Sigmoid colon (tissue), 7 donors: ENCODE measurements at places on chromosomes 12 and 14. TPM values are rescaled to one million over a fixed set of nuclear protein-coding genes. Genes with fewer than 3 reads are reported as not detected.

Gene CAPS2
- 17.8 TPM for total RNA-seq

Gene ASB2
- total RNA-seq: 117 TPM

Gene CABP1
- total RNA-seq: 1.8 TPM

Gene KCNK10
- total RNA-seq: 0.14 TPM

Gene RND1
- 5.2 TPM for total RNA-seq

Gene SDR9C7
- not detected for total RNA-seq

Gene UNC79
- 1.1 TPM for total RNA-seq

GRCh38 chr12:16913832-16914490 lies 308.0 kb upstream of the LMO3 start:
- H3K4me3 ChIP-seq: no peak overlapping the region
- H3K36me3 ChIP-seq: no peaks in the 10 kb centered on the region
- H3K27me3 ChIP-seq: no peaks in the 10 kb centered on the region
- DNase-seq: no peak
- H3K4me1 ChIP-seq: no peaks in the 10 kb centered on the region
- no peak overlapping the region for H3K27ac ChIP-seq

DNA sequence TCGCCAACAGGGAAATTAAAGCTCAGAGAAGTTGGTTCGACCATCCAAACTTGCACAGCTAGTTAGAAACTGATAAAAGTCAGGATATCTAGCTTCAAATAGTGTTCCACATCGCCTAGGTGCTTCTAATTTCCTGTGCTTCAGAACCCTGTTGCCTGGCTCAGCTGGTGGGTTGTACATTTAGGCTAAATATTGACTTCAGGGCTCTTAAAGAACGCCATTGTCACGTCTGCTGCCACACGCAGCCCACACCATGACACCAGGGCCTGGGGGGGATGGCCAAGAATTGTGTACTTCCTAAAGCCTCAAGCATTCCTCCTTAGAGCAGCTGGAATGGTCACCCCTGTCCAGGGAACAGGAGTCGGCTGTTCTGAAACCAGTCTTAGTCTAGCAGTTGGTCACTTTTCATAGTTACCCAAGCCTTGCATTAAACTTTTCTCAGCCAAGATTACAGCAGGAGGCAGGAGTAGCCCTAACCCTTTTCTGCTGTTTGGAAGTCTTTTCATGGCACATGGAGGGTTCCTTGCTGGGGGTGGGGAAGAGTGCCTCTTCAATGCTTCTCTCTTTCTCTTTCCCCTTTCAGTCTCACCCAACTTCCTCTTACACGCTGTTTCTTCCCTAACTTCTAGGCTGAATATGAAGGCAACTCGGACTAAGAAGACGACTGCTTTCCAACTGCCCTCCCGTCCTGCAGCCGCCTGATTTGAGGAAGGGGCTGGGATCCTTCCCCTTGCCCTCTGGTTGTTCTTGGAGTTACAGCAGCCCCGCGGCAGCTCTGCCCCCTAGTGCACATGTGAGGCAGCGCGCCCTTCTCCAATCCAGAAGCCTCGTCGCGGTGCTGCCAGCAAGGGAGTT lies 17.1 kb downstream of the FOS start:
- no peaks in the 10 kb centered on the region for H3K36me3 ChIP-seq
- H3K4me3 ChIP-seq: peak overlapping the region; percentile 55
- H3K27ac ChIP-seq: peak overlapping the region; percentile 95
- H3K4me1 ChIP-seq: peaks cover 31% of the 10 kb centered on the region
- peak; percentile 93 for DNase-seq
- no peaks in the 10 kb centered on the region for H3K27me3 ChIP-seq

- H3K4me1 ChIP-seq: no peaks in the 10 kb centered on the region
- peak; percentile 26 for DNase-seq
- no peak overlapping the region for H3K4me3 ChIP-seq
- no peak overlapping the region for H3K27ac ChIP-seq
- no peaks in the 10 kb centered on the region for H3K36me3 ChIP-seq
Observed at GRCh38 chr14:89454996-89455395, 38.0 kb upstream of the FOXN3 start.

DNA sequence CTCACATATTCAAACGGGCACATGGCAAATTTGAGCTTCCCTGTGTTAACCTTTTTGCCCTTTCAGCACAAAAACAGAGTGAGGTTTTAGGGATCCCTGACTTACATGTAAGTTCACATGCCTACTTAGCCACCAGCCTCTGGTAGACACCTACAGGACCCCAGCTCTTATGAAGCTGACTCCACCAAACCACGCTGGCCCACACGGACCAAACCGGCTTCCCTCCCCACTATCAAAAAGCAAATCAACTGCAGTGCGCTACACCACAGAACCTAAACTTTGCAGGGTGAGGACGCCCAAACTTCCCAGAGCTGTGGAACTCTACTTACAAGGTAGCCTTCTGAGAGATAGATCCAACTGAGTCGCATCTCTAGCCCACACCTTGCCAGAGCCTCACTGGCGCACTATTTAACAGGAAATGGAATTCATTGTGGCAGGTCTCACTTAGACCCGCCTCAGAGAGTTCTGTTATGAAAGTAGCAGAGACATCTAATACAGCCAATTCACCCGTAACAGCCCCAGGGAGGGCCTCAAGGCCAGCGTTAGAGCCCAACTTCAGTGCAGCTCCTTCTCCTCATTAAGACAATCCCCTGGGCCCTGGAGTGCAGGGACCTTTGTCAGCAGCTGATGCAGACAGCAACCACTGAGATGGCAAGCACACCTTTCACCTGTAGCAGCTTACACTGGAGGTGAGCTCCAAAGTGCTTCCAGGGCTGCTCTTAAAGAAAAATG lies 49.2 kb downstream of the SH2B3 start:
- no peak overlapping the region for H3K27ac ChIP-seq
- H3K4me1 ChIP-seq: peaks cover 12% of the 10 kb centered on the region
- no peaks in the 10 kb centered on the region for H3K27me3 ChIP-seq
- H3K4me3 ChIP-seq: no peak overlapping the region
- H3K36me3 ChIP-seq: peaks cover 44% of the 10 kb centered on the region
- DNase-seq: peak; percentile 28

DNA sequence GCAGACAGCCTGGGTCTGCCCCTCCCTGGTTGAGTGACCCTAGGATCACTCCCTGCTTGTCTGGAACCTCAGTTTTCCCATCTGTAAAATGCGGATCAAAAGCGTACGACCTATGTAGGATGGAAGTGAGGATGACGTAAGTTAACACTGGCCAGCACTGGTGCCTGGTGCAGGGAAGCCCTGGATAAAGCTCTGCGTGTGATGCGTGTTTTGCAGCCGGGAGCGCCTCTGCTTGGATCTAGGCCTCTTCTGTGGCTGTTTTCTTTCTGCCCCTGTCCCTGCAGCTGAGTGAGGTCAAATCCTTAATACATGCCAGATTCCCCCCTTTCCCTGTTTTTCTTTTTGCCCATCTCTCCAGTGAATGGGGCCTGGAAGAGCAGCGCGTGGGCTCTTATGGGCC lies 201.5 kb downstream of the RBM19 start:
- no peak for DNase-seq
- H3K4me1 ChIP-seq: no peaks in the 10 kb centered on the region
- H3K4me3 ChIP-seq: no peak overlapping the region
- no peaks in the 10 kb centered on the region for H3K27me3 ChIP-seq
- H3K36me3 ChIP-seq: no peaks in the 10 kb centered on the region

DNA sequence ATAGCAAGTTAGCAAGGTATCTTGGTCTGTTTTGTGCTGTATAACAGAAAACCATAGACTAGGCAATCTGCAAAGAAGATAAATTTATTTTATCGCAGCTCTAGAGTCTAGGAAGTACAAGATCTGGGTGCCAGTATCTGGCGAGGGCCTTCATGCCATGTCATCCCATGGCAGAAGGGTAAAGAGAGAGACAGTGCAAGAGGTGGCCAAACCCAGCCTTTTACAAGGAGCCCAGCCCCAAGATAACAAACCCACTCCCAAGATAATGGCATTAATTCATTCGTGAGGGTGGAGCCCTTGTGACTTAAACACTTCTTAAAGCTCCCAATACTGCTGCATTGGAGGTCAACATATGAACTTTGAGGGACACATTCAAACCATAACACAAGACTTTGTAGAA lies 16.9 kb downstream of the RPS29 start:
- no peak for DNase-seq
- H3K4me1 ChIP-seq: no peaks in the 10 kb centered on the region
- H3K36me3 ChIP-seq: peaks cover 5% of the 10 kb centered on the region
- H3K27me3 ChIP-seq: no peaks in the 10 kb centered on the region
- no peak overlapping the region for H3K27ac ChIP-seq

- no peak overlapping the region for H3K27ac ChIP-seq
- H3K27me3 ChIP-seq: no peaks in the 10 kb centered on the region
- DNase-seq: no peak
- H3K4me1 ChIP-seq: no peaks in the 10 kb centered on the region
- no peak overlapping the region for H3K4me3 ChIP-seq
- no peaks in the 10 kb centered on the region for H3K36me3 ChIP-seq
Observed at GRCh38 chr14:52078095-52078531, 9.3 kb upstream of the NID2 start.

- no peaks in the 10 kb centered on the region for H3K36me3 ChIP-seq
- no peaks in the 10 kb centered on the region for H3K27me3 ChIP-seq
- peak overlapping the region; percentile 98 for H3K27ac ChIP-seq
- no peak for DNase-seq
Observed at GRCh38 chr14:104799244-104800014, 1.5 kb upstream of the ZBTB42 start.

DNA sequence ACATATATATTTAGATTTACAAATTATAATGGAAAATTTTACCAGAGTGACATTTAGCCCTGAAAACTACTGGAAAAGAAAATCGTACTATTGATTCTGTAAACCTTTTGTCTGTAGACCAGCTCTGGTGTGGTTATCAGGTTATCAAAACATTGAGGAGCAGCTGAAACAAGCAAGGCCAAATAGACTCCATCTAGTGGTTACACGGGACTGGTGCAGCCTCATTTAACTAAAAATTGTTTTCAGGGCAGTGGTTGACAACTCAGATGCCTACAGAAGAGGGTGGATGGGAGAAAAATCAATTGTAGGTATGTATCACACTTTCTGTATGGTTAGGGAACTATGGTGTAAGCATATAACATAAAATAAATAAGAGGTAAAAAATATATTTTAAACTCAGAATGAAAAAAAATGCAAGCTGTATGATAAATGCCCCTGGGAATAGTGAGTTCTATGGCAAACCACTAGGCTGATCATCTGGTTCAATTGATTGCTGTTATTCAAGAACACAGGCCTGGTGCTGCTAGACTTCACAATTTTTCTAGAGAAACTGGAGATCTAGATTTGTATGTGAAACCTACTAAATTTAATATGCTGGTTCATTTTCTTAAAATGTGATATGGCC lies 51.2 kb downstream of the ACSS3 start:
- H3K36me3 ChIP-seq: no peaks in the 10 kb centered on the region
- no peaks in the 10 kb centered on the region for H3K27me3 ChIP-seq
- no peak overlapping the region for H3K27ac ChIP-seq

- H3K27ac ChIP-seq: no peak overlapping the region
- DNase-seq: no peak
- H3K4me1 ChIP-seq: peaks cover 13% of the 10 kb centered on the region
- H3K4me3 ChIP-seq: no peak overlapping the region
Observed at GRCh38 chr14:31243860-31244259, 36.3 kb upstream of the HECTD1 start.

DNA sequence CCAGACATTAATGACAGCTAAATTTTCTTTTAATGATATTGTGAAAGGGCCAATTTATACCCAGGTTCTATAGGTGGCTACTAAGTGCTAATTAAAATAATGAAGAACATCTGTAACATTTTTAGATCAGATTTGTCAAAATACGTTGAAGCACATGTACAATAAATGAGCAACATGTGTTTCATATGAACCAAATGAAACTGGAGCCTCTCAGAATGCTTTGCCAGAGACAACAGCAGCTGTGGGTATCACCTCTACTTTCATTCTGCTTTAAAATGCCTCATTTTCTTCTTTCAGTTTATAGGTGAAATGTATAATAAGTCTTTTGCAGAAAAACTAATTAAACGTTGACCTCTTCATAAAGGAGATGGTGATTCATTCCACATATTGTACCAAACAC lies 26.1 kb upstream of the MYF6 start:
- H3K36me3 ChIP-seq: no peaks in the 10 kb centered on the region
- H3K27ac ChIP-seq: no peak overlapping the region
- no peaks in the 10 kb centered on the region for H3K27me3 ChIP-seq
- no peaks in the 10 kb centered on the region for H3K4me1 ChIP-seq
- DNase-seq: no peak

GRCh38 chr12:72574138-72574537 lies 302.0 kb downstream of the TRHDE start:
- DNase-seq: no peak
- H3K27me3 ChIP-seq: no peaks in the 10 kb centered on the region
- no peaks in the 10 kb centered on the region for H3K4me1 ChIP-seq
- no peaks in the 10 kb centered on the region for H3K36me3 ChIP-seq

GRCh38 chr12:55718015-55718414 lies 2.2 kb downstream of the BLOC1S1 start:
- H3K27me3 ChIP-seq: no peaks in the 10 kb centered on the region
- H3K4me3 ChIP-seq: no peak overlapping the region
- DNase-seq: no peak
- no peaks in the 10 kb centered on the region for H3K36me3 ChIP-seq
- peaks cover 84% of the 10 kb centered on the region for H3K4me1 ChIP-seq
- H3K27ac ChIP-seq: peak overlapping the region; percentile 100

DNA sequence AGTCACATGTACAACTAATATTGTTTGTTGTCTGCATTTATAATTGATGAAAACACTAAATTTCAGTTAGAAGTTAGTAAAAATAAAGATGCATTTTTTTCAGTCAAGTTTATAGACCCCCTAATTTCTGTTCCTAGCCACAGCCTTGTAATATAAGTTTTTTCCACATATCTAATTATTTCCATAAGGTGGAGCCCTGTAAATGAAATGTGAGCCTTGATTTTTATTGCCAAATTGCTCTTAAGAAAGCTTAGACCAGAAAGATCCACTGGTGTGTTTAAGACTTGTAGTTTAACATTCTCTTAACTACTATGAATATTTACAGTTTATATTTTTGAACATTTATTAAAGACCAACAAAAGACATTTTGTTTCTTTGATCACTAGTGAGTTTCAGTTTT lies 322.1 kb upstream of the RGS6 start:
- no peaks in the 10 kb centered on the region for H3K4me1 ChIP-seq
- H3K4me3 ChIP-seq: no peak overlapping the region
- no peak overlapping the region for H3K27ac ChIP-seq
- no peak for DNase-seq
- no peaks in the 10 kb centered on the region for H3K27me3 ChIP-seq
- H3K36me3 ChIP-seq: no peaks in the 10 kb centered on the region

GRCh38 chr14:24630872-24631477 lies 3.0 kb downstream of the GZMB start:
- H3K4me1 ChIP-seq: no peaks in the 10 kb centered on the region
- H3K27me3 ChIP-seq: no peaks in the 10 kb centered on the region
- DNase-seq: no peak
- no peak overlapping the region for H3K4me3 ChIP-seq
- no peaks in the 10 kb centered on the region for H3K36me3 ChIP-seq
- H3K27ac ChIP-seq: no peak overlapping the region

DNA sequence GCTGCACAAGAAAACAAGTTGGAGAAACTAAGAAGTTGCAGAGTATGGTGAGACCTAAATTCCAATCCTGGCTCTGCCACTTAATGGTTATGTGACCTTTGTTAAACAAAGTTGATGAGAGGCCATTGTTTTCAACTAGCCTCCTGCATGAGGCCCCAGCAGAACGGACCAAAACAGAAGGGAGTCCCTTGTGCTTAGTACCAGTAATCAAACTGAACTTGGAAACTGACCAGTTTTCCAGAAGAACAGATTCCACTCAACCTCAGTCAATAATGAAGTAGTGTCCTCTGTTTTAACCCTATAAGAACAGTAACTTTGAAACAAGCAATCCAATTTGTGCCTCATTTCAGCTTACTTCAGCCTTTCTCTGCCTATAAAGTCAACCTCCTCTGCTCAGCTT lies 69.9 kb downstream of the C12orf56 start:
- H3K36me3 ChIP-seq: no peaks in the 10 kb centered on the region
- H3K27ac ChIP-seq: no peak overlapping the region
- H3K4me3 ChIP-seq: no peak overlapping the region
- no peaks in the 10 kb centered on the region for H3K27me3 ChIP-seq
- no peaks in the 10 kb centered on the region for H3K4me1 ChIP-seq
- no peak for DNase-seq
